NB4 (cell line): ENCODE measurements at places on chromosomes 4 and X.
A peak's percentile ranks its signal among the peaks of the same experiment; 100 is the strongest.

GRCh38 chr4:115126491-115126890 is 13.1 kb upstream of the NDST4 start:
- no peak for DNase-seq

DNA sequence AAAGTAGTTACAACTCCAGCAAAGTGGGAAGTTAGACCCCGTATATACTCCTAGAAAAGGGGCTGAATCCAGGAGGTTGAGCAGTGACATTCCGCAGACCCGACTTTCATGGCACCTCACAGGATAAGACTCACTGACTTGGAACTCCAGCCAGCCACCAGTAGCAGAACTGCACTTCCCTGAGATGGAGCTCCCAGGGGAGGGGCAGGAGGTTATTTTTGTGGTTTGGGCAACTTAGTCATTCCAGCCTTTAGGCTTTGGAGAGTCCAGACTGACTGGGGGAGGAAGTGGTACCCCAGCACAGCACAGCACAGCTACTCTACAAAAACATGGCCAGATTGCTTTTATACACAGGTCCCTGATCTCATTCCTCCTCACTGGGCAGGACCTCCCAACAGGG is 319.1 kb downstream of the PCDH19 start:
- DNase-seq: peak; percentile 0

DNA sequence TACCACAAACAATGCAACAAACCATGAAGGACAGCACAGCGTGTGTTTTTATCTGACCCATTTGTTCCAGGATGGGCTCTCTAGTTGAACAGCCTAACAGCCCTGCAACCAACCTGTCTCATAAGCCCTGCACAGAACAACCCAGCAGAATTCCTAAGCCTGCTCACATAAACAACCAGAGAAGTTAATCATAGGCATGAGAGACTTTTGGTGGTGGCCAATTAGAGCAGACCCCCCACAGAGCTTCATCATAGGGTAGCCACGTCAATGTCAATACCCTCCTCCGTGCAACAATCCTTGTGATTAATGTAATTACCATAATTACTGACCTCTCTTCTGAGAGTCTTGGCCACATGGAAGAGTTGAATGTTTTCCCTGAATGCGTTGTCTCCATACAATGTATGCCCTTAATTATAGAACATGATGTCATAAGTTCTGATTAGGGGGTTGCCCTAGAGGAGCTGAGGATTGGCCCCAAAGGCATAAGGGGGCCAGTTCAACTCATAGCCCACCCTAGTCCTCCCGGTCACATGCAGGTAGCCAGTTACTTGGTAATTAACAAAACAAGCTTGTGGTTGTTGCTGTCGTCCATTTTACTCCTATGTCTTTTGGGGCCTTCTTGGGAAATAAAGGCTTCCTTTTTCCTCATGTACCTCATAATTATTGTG is 92.7 kb downstream of the SYNPO2 start:
- DNase-seq: no peak

GRCh38 chr4:8112672-8113071 is 45.9 kb downstream of the ABLIM2 start:
- no peak for DNase-seq

GRCh38 chr4:147318586-147318985 is 162.3 kb upstream of the EDNRA start:
- no peak for DNase-seq

- DNase-seq: no peak
Observed at GRCh38 chr4:190019023-190019858, 7.8 kb downstream of the FRG2 start.

GRCh38 chr4:153669838-153670237 is 14.2 kb upstream of the TLR2 start:
- DNase-seq: no peak

- no peak for DNase-seq
Observed at GRCh38 chr4:130486186-130486585, 1390.2 kb downstream of the C4orf33 start.

- DNase-seq: no peak
Observed at GRCh38 chr4:185582651-185583400, 47.5 kb upstream of the PDLIM3 start.

GRCh38 chr4:128633067-128633466 is 176.4 kb upstream of the JADE1 start:
- DNase-seq: peak; percentile 1

- no peak for DNase-seq
Observed at GRCh38 chrX:18877469-18877868, 106.4 kb downstream of the PHKA2 start.

DNA sequence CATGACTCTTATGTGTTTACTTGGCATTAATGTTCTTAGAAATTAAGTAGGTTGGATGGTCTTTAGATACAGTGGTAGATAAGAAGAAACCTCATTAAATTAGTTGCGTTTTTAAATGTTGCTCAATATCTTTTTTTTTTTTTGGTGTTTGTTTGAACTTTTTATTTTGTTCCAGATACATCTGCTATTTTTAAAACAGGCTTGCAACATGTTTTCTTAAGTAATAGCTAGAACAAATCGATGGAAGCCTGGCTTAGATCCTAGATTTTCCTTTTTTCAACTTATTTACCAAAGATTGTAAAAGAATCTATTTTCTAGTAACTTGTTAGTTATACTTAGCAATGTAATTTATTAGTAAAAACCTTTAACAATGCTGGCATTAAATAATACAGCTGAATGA is 9.3 kb downstream of the CNKSR2 start:
- no peak for DNase-seq

GRCh38 chrX:10165580-10166247 is 8.9 kb downstream of the CLCN4 start:
- peak; percentile 81 for DNase-seq

GRCh38 chr4:100805538-100805937 is 287.7 kb upstream of the EMCN start:
- DNase-seq: no peak

DNA sequence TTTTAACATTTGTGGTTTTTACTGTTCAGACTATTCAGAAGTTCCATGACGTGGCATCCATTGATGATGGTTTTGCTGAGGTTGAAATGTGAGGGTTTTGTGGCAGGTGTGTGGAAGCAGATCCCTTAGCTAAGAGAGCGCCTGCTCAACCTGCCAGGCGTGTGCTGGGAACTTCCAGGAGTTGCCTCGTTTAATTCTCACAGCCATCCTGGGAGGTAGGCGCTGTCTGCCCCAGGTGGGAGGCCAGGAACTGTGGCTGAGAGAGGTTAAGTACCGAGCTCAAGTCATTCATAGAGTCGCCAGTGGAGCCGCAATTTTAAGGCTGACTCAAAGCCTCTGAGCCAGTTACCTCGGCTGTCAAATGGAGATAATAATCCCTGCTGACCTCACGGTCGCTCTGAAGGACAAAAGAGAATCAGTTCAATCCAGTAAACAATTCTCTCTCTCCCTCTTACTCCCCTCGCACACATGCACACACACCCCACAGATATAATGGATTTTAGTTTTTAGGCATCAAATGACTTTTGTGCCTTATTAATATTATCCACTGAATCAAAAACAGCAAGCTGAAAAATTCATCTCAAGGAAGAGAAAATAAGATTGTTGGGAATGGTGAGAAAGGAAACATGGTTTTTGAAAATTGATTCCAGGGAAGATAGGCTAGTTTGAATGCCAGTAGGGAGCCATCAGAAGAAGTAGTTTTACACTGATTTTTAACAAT is 171.3 kb downstream of the PTTG2 start:
- DNase-seq: no peak

- DNase-seq: peak; percentile 31
Observed at GRCh38 chrX:46279214-46279924, 265.9 kb downstream of the ZNF674 start.

GRCh38 chr4:185405296-185405999 is 8.8 kb downstream of the ANKRD37 start:
- no peak for DNase-seq

GRCh38 chr4:142405695-142406498 is 440.2 kb downstream of the INPP4B start:
- DNase-seq: no peak

- no peak for DNase-seq
Observed at GRCh38 chrX:45026036-45026435, 153.0 kb downstream of the KDM6A start.

DNA sequence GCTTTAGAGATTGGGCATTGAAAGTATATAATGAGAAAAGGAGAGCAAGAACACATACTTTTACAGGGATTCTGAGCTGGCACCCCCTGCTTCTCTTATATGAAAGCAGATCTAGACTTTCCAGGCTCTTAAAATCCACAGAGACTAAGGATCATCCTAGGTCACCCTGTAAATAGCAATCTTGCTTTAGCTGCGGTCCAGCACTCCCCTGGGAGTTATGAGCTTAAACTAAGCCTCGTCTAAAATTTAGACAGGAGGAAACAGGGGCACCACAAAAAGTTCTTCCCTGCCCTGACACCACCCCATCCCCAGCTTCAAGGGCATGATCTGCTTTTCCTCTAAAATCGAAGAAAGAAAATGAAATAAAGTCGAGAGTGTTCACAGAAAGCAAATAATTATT is 143.3 kb upstream of the KCNIP4 start:
- peak; percentile 19 for DNase-seq

GRCh38 chr4:107247738-107248137 is 211.6 kb upstream of the DKK2 start:
- no peak for DNase-seq

DNA sequence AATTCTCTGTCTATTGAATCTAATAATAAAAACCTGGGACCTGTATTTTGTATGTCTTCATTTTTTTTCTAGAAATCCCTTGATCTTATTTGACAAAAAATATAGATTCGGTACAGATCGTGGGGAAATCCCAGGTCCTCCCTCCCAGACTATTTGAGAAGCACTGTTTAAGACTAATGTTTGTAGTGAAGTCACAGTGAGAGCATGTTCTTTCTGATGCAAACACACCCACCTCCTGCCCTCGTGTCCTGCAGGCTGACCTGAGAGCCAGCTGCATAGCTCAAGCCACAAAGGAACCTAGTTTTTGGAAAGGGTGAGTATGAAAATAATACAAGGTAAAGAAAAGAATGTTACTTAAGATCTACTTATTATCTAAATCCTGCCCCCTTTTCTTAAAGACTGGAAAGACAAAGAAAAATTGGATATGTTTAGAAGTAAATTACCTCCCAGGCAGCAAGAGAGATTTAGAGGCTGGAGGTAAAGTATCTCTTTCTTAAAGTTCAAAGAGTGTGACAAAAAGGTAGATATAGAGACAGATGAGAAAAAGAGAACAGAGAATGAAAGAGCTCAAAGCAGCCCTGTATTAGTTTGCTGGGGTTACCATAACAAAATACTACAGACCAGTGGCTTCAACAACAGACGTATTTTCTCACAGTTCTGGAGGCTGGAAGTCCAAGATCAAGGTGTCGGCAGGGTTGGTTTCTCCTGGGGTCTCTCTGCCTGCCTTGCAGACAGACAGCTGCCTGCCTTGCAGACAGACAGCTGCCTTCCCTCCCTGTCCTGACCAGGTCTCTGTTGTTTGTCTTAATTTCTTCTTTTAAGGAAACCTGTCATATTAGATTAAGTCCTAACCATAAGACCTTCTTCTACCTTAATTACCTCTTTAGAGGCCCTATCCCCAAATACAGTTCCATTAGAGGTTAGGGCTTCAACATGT is 20.4 kb upstream of the DCTD start:
- DNase-seq: no peak

- no peak for DNase-seq
Observed at GRCh38 chr4:40939856-40940255, 190.1 kb downstream of the NSUN7 start.

GRCh38 chr4:10130178-10130888 is 13.7 kb upstream of the WDR1 start:
- DNase-seq: no peak

DNA sequence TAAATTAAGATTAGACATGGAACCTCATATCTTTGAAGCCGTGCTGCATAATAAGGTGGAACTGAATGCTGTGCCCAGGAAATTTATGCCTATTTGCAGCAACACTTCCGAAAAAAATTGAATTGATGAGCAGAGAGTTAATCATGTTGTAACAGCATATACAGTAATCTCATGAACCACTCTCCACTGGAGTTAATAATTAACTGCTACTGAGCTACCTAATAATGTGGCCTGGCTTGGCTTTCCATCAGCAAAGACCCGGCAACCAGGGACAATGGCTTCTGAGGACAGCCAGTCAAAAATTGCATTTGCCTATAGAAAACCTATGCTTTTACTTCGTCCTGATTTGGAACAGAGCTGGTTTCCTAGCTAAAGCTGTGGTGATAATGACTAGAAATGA is 63.8 kb upstream of the GATB start:
- no peak for DNase-seq

- DNase-seq: no peak
Observed at GRCh38 chr4:7244331-7244665, 52.0 kb downstream of the SORCS2 start.

DNA sequence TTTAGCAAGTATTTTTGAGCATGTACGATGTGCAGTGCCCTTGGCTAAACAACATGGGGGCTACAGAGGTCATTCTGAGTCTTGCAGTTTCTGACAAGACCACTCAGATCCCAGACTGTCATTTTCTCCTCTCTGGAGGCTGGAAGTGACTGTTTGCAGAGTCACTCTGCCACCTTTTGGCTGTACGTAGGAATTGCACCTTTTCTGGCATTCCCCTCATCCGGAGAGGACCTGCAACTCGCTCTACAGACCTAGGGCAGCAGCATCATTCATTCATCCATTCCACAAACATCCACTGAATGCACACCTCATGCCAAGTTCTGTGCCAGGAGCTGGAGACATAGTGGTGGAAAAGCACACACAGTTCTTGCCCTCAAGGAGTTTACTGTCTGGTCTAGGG is 160.4 kb upstream of the GPR101 start:
- peak; percentile 55 for DNase-seq
